ENCODE measurements at places on chromosomes 5 and 9. TPM values are rescaled to one million over a fixed set of nuclear protein-coding genes. Genes with fewer than 3 reads are reported as not detected.

Gene DMRTA1
- 0.07 TPM for total RNA-seq

- H3K36me3 ChIP-seq, result no peaks in the 10 kb centered on the region
- DNase-seq, result no peak
- H3K4me1 ChIP-seq, result peaks cover 20% of the 10 kb centered on the region
- H3K4me3 ChIP-seq, result no peak overlapping the region
- no peaks in the 10 kb centered on the region for H3K27me3 ChIP-seq
- H3K27ac ChIP-seq, result no peak overlapping the region
Observed at GRCh38 chr5:134000696-134001453, 3.9 kb downstream of the VDAC1 start.

Gene TAF11L10
- total RNA-seq, result not detected

Gene STPG3
- total RNA-seq, result not detected

Gene AIF1L
- total RNA-seq, result 10.0 TPM

DNA sequence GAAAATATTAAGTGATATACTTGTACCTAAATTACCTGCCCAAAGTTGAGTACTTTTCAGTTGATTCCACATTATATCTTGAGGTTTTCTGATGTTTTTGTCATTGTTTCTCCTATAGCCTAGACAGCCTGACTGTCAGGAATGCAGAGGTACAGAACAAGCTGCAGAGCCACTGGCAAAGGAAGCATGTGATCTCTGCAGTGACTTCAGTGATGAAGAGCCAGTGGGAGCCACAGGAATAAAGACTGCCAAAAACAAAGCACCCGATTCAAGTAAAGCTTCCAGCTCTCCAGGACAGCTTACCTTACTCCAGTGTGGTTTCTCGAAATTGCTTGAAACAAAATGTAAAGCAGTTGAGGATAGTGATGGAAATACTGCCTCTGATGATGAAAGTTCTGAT lies 96.3 kb downstream of the ERCC6L2 start:
- DNase-seq, result no peak
- no peak overlapping the region for H3K27ac ChIP-seq
- no peaks in the 10 kb centered on the region for H3K36me3 ChIP-seq
- no peak overlapping the region for H3K4me3 ChIP-seq
- no peaks in the 10 kb centered on the region for H3K27me3 ChIP-seq
- peaks cover 1% of the 10 kb centered on the region for H3K4me1 ChIP-seq

Gene STKLD1
- 0.57 TPM for total RNA-seq

DNA sequence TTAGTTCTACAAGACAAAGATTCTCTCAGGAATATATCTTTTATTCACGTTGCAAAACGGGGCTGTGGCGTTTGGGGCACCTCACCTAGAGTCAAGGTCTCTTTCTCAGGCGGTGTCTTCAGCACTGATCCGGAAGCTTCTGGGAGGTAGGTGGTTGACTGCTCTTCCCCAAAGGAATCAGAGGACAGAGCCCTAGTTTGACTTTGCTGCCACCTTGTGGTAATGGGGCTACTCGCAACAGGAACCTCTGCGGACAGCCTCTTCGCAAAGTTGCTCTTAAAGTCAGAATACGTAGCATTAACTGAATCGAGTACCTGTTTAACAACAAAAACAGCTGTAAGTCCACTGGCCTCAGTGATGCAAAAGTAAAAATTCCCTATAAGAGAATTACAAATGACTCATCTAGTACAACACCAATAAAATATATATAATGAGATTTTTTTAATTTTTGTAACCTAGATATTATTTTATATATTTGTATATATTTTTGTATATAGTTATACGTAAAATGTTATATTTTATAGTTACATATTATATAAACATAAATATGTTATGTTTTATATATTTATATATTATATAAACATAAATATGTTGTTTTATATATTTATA lies 13.3 kb upstream of the GPX8 start:
- no peaks in the 10 kb centered on the region for H3K36me3 ChIP-seq
- no peak overlapping the region for H3K4me3 ChIP-seq
- peak; percentile 72 for DNase-seq
- no peak overlapping the region for H3K27ac ChIP-seq

- no peaks in the 10 kb centered on the region for H3K27me3 ChIP-seq
- H3K4me3 ChIP-seq, result no peak overlapping the region
- no peak for DNase-seq
- H3K27ac ChIP-seq, result no peak overlapping the region
- H3K4me1 ChIP-seq, result no peaks in the 10 kb centered on the region
- no peaks in the 10 kb centered on the region for H3K36me3 ChIP-seq
Observed at GRCh38 chr9:108591121-108591520, 264.7 kb downstream of the ACTL7B start.

Gene OR13C2
- not detected for total RNA-seq

GRCh38 chr5:65855766-65856315 lies 70.5 kb upstream of the ERBIN start:
- H3K4me1 ChIP-seq, result no peaks in the 10 kb centered on the region
- no peaks in the 10 kb centered on the region for H3K36me3 ChIP-seq
- no peak overlapping the region for H3K27ac ChIP-seq
- no peak overlapping the region for H3K4me3 ChIP-seq
- no peak for DNase-seq

GRCh38 chr9:36298566-36298965 lies 40.3 kb upstream of the GNE start:
- no peaks in the 10 kb centered on the region for H3K27me3 ChIP-seq
- H3K4me3 ChIP-seq, result no peak overlapping the region
- DNase-seq, result no peak
- H3K4me1 ChIP-seq, result no peaks in the 10 kb centered on the region
- no peaks in the 10 kb centered on the region for H3K36me3 ChIP-seq

- H3K27me3 ChIP-seq, result no peaks in the 10 kb centered on the region
- H3K27ac ChIP-seq, result no peak overlapping the region
- peaks cover 3% of the 10 kb centered on the region for H3K4me1 ChIP-seq
Observed at GRCh38 chr9:107989099-107989498, 499.5 kb upstream of the KLF4 start.

Gene FOXD4L3
- 0.12 TPM for total RNA-seq

- H3K4me1 ChIP-seq, result no peaks in the 10 kb centered on the region
- no peak overlapping the region for H3K4me3 ChIP-seq
- H3K27me3 ChIP-seq, result no peaks in the 10 kb centered on the region
- DNase-seq, result no peak
Observed at GRCh38 chr9:4540425-4540824, 50.2 kb downstream of the SLC1A1 start.

GRCh38 chr5:147162740-147163139 lies 72.1 kb upstream of the STK32A start:
- no peaks in the 10 kb centered on the region for H3K27me3 ChIP-seq
- DNase-seq, result no peak
- no peak overlapping the region for H3K27ac ChIP-seq
- no peak overlapping the region for H3K4me3 ChIP-seq
- no peaks in the 10 kb centered on the region for H3K36me3 ChIP-seq
- H3K4me1 ChIP-seq, result no peaks in the 10 kb centered on the region

GRCh38 chr5:163756170-163756569 lies 250.8 kb downstream of the MAT2B start:
- no peaks in the 10 kb centered on the region for H3K4me1 ChIP-seq
- no peak for DNase-seq
- no peaks in the 10 kb centered on the region for H3K36me3 ChIP-seq
- H3K27ac ChIP-seq, result no peak overlapping the region
- no peaks in the 10 kb centered on the region for H3K27me3 ChIP-seq
- no peak overlapping the region for H3K4me3 ChIP-seq

- no peaks in the 10 kb centered on the region for H3K36me3 ChIP-seq
- H3K4me1 ChIP-seq, result no peaks in the 10 kb centered on the region
- H3K4me3 ChIP-seq, result no peak overlapping the region
- no peak for DNase-seq
- H3K27me3 ChIP-seq, result no peaks in the 10 kb centered on the region
- H3K27ac ChIP-seq, result no peak overlapping the region
Observed at GRCh38 chr9:2208465-2208864, 193.3 kb downstream of the SMARCA2 start.

GRCh38 chr5:144457160-144457559 lies 286.5 kb downstream of the KCTD16 start:
- no peaks in the 10 kb centered on the region for H3K36me3 ChIP-seq
- no peaks in the 10 kb centered on the region for H3K4me1 ChIP-seq
- no peak overlapping the region for H3K4me3 ChIP-seq
- H3K27ac ChIP-seq, result no peak overlapping the region
- no peaks in the 10 kb centered on the region for H3K27me3 ChIP-seq

GRCh38 chr5:116097301-116097700 lies 12.5 kb downstream of the COMMD10 start:
- H3K4me1 ChIP-seq, result no peaks in the 10 kb centered on the region
- H3K36me3 ChIP-seq, result no peaks in the 10 kb centered on the region
- H3K27me3 ChIP-seq, result no peaks in the 10 kb centered on the region
- H3K4me3 ChIP-seq, result no peak overlapping the region
- DNase-seq, result no peak
- no peak overlapping the region for H3K27ac ChIP-seq

Gene C5orf63
- 3.5 TPM for total RNA-seq

Gene PTPRD
- total RNA-seq, result 151 TPM

Gene ASS1
- 72.0 TPM for total RNA-seq

DNA sequence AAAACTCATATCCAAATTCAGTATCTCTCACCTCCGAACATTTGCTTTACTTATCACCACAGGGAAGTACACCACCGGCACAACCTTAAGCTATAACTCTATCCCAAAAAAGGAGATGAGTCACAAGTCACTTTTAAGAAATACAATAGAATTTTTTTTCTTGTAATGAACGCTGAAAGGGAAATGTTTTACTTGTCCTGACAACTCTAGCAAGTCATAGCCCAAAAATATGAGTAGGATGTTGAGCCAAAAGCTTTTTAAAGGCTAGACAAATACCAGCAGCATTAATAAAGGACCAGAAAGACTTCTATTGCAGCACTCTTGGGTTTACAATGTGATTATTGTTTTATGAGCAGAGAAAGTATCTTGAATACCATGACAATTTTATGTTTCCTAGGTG lies 147.3 kb upstream of the FST start:
- H3K4me3 ChIP-seq, result no peak overlapping the region
- DNase-seq, result no peak
- H3K27ac ChIP-seq, result no peak overlapping the region
- no peaks in the 10 kb centered on the region for H3K36me3 ChIP-seq

- H3K4me1 ChIP-seq, result no peaks in the 10 kb centered on the region
- DNase-seq, result no peak
- no peaks in the 10 kb centered on the region for H3K36me3 ChIP-seq
- no peaks in the 10 kb centered on the region for H3K27me3 ChIP-seq
- H3K4me3 ChIP-seq, result no peak overlapping the region
Observed at GRCh38 chr9:23630488-23630887, 195.6 kb downstream of the ELAVL2 start.

DNA sequence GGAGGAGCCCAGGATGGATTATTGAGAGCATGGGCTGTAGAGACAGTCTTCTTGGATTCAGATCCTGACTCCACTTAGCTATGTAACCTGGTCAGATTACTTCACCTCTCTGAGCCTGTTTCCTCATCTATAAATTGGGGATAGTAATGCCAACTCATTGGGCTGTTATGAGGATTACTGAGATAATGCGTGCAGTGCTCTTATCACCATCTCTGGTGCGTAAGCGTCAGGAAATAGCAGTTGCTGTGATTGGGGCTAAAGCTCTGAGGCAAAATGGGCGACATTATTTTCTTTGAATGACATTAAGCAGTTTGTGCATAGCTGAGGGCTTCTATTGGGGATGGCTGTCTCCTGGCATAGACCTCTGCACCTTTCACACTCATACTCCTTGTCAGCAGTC lies 995 bp upstream of the MSMP start:
- H3K27me3 ChIP-seq, result no peaks in the 10 kb centered on the region
- no peak for DNase-seq
- H3K4me3 ChIP-seq, result no peak overlapping the region
- H3K27ac ChIP-seq, result no peak overlapping the region
- peaks cover 9% of the 10 kb centered on the region for H3K4me1 ChIP-seq
- H3K36me3 ChIP-seq, result no peaks in the 10 kb centered on the region

Gene TCF7
- total RNA-seq, result 5.5 TPM

Gene ORM1
- not detected for total RNA-seq

Gene SV2C
- 0.36 TPM for total RNA-seq

DNA sequence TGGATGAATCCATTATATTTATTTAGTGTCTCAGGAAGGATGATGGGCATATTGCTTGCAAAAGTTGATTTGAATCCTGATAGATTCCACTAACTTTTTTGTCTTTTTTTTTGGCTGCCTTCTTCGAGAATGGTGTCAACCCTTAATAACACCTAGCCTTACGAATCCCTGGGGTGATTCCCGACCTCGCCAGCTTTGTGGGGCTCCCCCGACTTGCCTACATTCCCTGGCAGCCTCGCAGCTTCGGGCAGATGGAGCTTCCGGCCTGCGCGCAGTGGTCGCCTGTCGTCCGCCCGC lies 366 bp upstream of the DOCK8 start:
- H3K4me1 ChIP-seq, result no peaks in the 10 kb centered on the region
- H3K36me3 ChIP-seq, result no peaks in the 10 kb centered on the region
- H3K4me3 ChIP-seq, result peak overlapping the region; percentile 43
- no peaks in the 10 kb centered on the region for H3K27me3 ChIP-seq

DNA sequence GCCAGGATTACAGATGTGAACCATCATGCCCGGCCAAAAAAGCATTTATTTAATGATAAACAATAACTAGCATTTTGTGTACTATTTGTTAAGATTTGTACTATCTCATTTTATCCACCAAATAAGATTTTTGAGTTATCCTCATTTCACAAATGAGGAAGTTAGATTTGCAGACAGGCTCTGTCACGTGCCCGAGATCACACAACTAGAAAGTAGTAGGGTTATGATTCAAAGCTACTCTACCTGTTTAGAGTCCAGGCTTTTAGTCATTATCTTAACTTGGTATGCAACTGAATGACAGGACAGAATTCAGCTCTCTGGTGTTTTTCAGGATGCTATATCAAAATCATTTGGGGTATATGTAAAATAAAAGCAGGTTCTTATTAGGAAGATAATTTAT lies 20.5 kb downstream of the RANBP17 start:
- H3K27me3 ChIP-seq, result no peaks in the 10 kb centered on the region
- H3K27ac ChIP-seq, result no peak overlapping the region
- no peaks in the 10 kb centered on the region for H3K36me3 ChIP-seq
- H3K4me1 ChIP-seq, result no peaks in the 10 kb centered on the region

GRCh38 chr9:94668928-94669729 lies 29.8 kb upstream of the FBP1 start:
- DNase-seq, result peak; percentile 48
- no peak overlapping the region for H3K4me3 ChIP-seq
- no peak overlapping the region for H3K27ac ChIP-seq
- peaks cover 3% of the 10 kb centered on the region for H3K4me1 ChIP-seq

GRCh38 chr5:65967288-65968066 lies 41.1 kb downstream of the ERBIN start:
- no peak for DNase-seq
- H3K4me3 ChIP-seq, result no peak overlapping the region
- no peak overlapping the region for H3K27ac ChIP-seq
- H3K36me3 ChIP-seq, result no peaks in the 10 kb centered on the region

Gene ZSWIM6
- 8.7 TPM for total RNA-seq

Gene PCDHGB4
- total RNA-seq, result 7.9 TPM

Gene IARS1
- total RNA-seq, result 281 TPM

DNA sequence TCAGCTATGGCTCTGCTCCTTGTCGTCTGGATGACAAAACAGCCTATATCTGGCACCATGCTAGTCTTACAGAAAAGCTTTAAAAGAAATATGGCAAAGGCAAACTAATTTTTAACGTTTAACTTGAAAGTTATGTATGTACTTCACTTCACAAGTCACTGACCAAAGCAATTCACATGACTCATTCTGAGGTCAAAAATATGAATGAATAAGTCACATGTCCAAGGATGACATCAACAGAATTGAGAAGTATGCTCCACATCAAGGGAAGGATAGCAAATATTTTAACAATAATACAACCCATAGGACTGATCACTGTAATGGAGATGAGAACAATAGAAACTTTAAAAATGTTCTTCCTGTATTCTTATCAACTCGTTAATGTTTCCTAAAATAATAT lies 1072.6 kb upstream of the NUDT12 start:
- no peaks in the 10 kb centered on the region for H3K36me3 ChIP-seq
- no peaks in the 10 kb centered on the region for H3K4me1 ChIP-seq
- no peak for DNase-seq
- H3K27ac ChIP-seq, result no peak overlapping the region
- H3K4me3 ChIP-seq, result no peak overlapping the region
